Naive thymus-derived CD4-positive, alpha-beta T cell (primary cell): ENCODE measurements at places on chromosomes 1 and 21.

DNA sequence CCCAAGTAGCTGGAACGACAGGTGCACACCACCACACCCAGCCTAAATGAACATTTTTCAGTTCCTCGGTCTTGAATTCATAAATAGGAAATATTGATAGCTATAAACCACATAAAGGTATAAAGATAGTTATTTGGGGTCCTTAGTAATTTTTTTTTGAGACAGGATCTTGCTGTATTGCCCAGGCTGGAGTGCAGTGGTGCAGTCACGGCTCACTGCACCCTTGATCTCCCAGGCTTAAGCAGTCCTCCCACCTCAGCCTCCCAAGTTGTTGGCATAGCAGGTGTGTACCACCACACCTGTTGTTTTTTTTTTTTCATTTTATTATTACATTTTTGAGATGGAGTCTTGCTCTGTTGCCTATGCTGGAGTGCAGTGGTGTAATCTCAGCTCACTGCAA is 3.7 kb upstream of the PPP1R15B start:
- no peak for DNase-seq

DNA sequence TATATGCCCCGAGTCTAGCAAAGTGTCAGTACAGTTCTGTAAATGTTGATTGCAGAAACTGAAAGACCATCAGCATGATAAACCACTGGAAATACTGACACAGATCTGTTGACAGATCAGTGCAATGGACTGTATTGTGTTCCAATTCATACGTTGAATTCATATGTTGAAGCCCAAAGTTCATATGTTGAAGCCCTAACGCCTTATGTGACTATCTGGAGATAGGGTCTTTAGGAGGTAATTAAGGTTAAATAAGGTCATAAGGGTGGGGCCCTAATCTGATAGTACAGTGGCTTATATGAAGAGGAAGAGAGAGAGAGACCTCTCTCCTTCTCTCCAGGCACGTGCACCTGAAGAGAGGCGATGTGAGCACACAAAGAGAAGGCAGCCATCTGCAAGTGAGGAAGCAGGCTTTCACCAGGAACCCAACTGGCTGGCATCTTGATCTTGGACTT is 144.7 kb downstream of the MRPL39 start:
- no peak for DNase-seq

- DNase-seq: no peak
Measured at GRCh38 chr1:156801409-156802121, 15.1 kb downstream of the SH2D2A start.

DNA sequence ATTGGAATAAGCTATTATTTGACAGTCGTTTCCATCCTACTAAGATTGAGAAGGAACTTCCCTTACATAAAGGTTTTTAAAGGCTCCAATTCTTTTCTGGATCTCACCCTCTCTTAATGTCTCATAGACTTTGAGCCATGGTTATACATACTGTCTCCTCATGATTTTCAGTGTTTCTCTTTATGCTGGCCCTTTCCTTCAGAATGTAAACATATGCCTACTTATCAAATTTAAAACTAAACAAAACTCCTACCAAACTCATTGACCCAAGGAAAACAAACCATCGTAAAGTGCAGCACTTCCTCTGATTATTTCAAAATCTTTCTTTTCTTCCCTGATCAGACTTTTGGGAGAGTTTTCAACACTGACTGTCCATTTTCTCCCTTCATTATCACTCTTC is 163.4 kb upstream of the DPYD start:
- no peak for DNase-seq

DNA sequence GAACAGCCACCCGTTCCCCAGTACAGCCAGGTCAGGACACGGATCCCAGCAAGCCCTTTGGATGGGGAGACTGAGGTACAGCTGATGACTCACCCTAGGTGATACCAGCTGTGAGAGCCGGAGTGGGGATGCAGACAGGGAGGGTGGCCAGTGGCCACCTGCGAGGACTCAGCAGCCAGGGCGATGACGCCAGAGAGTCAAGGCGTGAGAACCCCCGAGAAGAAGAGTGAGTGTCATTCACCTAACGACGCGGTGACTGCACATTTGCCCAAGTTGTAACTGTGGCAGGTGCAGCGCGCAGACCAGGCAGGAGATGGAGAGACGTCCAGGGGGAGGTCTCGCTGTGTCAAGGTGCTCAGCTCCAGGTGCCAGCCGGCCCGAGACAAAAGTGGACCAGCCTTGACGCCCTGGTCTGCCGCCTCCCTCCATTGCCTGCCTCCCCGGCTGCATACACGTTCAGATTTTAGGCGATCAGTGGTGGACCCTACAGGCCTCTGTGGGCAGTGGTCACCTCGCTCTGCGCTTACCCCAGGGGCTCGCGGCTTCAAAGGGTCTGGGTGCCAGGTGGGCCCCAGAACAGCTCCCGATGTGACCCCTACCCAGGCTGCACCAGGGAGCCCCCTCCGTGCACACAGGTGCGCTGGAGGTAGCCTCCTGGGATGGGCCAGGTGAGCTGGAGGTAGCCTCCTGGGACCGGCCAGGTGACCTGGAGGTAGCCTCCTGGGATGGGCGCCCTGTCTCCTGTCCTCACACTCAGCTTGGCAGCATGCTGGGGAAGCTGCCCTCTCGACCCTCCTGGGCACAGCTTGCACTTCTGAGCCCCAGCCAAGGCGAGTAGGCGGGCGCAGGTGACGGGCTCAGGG is 11.9 kb downstream of the LRRC3 start:
- DNase-seq: no peak

DNA sequence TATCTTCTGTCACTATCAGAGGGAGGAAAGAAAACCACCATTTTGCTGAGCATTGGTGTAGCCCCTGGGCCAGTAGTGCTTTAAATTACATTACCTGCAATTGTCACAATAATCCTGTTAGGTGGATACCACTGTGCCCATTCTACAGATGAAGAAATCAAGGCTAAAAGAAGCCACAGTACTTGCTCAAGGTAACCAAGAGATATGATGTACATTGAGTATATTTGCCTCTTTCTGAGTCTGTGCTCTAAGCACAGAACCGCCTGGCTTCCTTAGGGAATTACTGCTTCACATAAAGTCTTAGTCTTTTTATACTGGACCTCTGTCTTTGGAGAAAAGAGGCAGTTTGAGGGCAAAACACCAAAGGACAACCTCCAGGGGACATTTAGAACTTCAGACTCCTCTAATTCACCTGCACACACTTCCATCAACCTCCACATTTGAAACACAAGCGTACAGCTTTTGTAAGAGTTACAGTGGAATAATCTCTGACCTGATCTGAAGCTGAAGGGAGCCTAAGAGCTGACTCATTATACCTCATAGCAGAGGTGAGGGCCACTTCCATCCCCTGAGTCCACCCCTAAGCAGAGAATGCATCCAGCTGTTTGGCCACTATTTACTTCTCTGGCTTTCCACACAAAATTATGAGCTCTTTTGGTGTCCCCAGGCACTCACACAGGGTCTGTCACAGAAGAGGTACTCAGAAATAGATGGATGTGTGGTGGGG is 61.8 kb downstream of the PLPP3 start:
- DNase-seq: no peak

- DNase-seq: no peak
Measured at GRCh38 chr1:200686620-200687019, 16.9 kb upstream of the DDX59 start.

- DNase-seq: no peak
Measured at GRCh38 chr1:53406551-53407235, 52.5 kb upstream of the DMRTB1 start.

DNA sequence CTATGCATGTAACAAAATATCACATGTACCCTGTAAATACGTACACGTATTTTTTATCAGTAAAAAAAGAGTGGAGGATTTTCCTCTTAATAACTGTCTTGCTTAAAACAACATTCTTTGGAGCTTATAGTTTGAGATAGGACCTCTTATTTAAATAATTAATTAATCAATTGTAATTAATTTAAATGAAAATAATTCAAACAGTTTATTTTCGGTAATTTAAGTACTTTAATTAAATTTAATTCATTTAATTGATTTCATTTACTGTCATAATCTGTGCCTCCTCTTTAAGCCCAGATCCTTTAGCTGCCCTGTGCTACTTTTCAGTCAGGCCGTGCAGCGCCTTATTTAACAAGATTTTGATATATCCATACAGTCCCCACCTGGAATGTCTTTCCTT is 427.0 kb downstream of the HLX start:
- DNase-seq: no peak

DNA sequence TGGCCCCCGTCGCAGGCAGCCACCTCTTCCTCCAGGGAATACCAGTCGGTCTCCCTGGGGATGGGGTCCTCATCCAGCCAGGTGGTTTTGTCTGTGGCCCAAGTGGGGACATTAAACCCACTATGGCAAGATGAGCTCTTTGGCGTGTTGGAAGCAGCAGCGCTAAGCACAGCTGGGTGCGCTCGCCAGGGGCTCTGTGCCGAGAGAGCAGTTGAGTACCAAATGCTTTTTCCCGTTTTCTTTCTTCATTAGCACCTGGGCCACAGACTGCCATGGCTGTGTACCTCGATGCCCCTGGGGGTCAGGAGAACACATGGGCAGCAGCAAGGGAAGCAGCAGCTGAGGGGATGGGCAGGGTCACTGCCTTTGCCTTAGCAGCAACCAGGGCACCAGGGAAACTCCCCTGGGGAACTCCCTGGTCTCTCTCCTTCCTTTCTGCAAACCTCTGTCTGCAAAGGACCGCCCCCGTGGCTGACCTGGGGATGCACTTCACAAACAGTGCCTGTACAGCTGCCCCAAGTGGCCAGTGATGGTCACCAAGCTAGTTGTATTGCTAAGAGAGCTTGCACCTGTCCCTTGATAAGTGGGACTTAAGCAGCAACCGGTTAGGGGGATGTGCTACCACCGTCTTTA is 31.1 kb downstream of the EDARADD start:
- no peak for DNase-seq

DNA sequence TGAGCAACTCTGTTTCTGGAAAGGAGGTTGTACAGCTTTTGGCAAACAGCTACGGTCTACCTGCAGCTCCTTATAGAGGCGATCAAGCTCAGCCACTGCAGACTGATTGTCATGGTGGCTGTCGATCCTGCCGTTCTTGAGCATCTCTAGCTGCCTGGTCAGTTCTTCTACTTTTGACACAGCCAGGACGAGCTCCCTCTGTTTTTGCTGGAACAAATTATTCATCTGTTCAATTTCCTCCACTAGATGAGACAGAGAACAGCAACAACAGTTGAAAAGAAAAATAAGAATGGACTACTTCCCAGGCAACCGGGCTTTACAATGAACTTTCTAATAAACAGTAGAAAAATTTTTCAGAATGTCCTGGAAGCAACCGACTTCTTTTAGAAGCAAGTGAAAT is 42.5 kb downstream of the TP53BP2 start:
- DNase-seq: no peak

- DNase-seq: no peak
Measured at GRCh38 chr1:63004868-63005267, 220.9 kb downstream of the ATG4C start.

DNA sequence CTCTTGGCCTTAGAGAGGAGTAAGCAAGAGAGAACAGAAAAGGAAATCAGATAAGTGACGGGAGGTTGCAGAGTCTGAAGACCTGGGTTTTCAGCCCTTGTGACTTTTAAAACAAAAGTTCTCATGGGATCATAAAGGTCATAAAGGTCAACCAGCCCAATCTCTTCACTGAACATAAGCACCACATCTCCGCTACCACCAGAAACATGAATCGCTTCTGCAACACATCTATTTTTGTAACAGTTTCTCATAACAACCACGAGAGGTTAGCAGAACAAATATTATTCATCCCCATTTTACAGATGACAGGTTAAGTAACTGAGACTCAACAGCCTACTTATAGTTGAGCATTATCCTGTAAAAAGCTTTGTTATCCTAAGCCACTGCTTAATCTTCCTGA is 5.9 kb downstream of the TRAPPC3 start:
- no peak for DNase-seq

DNA sequence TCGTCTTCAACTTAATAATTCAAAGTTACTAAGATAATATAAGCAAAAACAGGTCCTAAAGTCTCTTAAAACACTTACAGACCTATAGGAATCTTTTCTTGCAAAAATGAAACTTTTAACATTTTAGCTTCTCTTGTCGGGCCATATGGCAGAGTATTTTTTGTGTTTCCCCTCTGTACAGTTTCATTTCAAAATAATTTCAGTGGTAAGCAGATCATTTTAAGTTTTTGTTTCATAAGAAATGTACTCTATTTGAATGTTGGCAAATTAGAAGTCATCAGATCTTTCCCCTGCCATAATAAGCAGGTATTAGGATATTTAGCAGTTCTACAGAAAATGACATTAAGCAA is 37.9 kb downstream of the RGL1 start:
- no peak for DNase-seq

- no peak for DNase-seq
Measured at GRCh38 chr21:44998621-44999427, 59.0 kb downstream of the SLX9 start.

DNA sequence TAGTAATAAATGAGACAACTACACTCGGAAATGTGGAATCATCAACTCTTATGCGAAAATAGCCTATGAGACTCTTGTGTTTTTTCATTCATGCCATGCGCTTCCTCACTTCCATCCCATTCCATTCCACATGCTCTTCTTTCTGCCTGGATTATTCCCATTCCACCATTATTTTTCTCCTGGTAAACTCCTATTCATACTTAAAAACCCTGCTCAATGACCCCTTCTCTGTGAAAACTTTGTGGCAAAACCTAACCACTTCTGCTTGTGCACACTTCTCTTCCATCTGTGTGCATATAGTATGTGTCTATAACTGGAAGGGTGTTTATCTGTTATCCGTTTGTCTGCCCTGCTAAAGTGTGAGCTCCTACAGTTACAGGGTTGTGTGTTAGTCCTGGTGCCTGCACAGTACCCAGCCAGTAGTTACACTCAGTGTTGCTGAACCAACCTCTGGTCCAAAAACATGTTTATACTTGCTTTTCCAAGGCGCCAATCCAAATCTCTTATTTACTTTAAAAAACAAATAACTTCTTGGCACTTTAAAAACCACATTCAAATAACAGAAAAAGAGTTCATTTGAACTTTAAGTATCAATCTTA is 10.7 kb downstream of the EPHX1 start:
- no peak for DNase-seq

GRCh38 chr1:3383679-3384078 is 70.8 kb upstream of the ARHGEF16 start:
- no peak for DNase-seq

GRCh38 chr1:56258371-56258770 is 321.0 kb downstream of the PLPP3 start:
- no peak for DNase-seq

- no peak for DNase-seq
Measured at GRCh38 chr1:108601708-108602410, 42.0 kb downstream of the EEIG2 start.

DNA sequence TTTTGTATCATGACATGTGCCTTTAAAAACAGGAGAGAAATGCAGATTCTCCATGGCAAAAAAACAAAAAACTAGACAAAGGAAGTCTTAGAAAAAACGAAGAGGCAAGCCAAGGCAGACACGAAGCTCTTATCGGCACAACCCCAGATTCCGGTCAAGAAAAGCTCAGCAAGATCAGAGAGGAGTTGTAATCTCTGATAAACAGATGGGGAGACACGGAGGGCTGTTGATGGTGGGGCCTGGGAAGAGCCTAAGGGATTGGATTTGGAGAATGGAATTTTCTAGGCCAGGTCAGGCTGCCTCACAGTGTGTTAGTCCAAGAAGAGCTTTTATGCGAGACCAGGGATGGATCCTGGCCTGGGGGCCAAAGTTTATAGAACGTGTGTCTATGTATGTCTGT is 96.2 kb upstream of the AKT3 start:
- DNase-seq: no peak

GRCh38 chr1:6206520-6206855 is 569 bp downstream of the RNF207 start:
- no peak for DNase-seq

GRCh38 chr1:36366091-36366661 is 19.5 kb downstream of the STK40 start:
- DNase-seq: peak; percentile 82

- no peak for DNase-seq
Measured at GRCh38 chr1:24344090-24344742, 25.1 kb downstream of the GRHL3 start.

GRCh38 chr1:203625628-203626019 is 1.0 kb upstream of the ATP2B4 start:
- peak; percentile 80 for DNase-seq
